T-helper 2 cell treated with Interferon-gamma antibody and Interleukin-4, amounts not matched to agents 100 ng/mL and 5 ng/mL, for 36 hours (primary cell): ENCODE measurements at places on chromosomes 16 and 17. TPM values are rescaled to one million over a fixed set of nuclear protein-coding genes. Genes with fewer than 3 reads are reported as not detected.

The KRTAP4-1 gene
- not detected in 2 replicates for total RNA-seq

The DDX42 gene
- 123 and 129 TPM in 2 replicates for total RNA-seq

The GDPD1 gene
- total RNA-seq = 1.6 and 2.5 TPM in 2 replicates

The CNGB1 gene
- total RNA-seq = not detected in 2 replicates

The TTYH2 gene
- 24.5 and 26.8 TPM in 2 replicates for total RNA-seq

The DGKE gene
- total RNA-seq = 25.8 and 25.9 TPM in 2 replicates

The ZNF597 gene
- 2.2 and 2.4 TPM in 2 replicates for total RNA-seq

The KRTAP1-5 gene
- total RNA-seq = not detected in 2 replicates

The NXPH3 gene
- total RNA-seq = not detected in 2 replicates

The OR1F1 gene
- total RNA-seq = not detected in 2 replicates
